ENCODE measurements at places on chromosomes 12 and 14.
A peak's percentile ranks its signal among the peaks of the same experiment; 100 is the strongest.

DNA sequence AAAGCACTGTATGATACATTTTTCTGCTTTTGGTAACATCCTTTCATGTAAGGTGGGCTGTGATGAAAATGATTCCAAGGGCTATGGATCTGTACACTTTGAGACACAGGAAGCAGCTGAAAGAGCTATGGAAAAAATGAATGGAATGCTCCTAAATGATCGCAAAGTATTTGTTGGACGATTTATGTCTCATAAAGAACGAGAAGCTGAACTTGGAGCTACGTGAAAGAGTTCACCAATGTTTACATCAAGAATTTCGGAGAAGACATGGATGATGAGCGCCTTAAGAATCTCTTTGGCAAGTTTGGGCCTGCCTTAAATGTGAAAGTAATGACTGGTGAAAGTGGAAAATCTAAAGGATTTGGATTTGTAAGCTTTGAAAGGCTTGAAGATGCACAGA, 22.1 kb upstream of the SRGAP1 start:
- DNase-seq = no peak

DNA sequence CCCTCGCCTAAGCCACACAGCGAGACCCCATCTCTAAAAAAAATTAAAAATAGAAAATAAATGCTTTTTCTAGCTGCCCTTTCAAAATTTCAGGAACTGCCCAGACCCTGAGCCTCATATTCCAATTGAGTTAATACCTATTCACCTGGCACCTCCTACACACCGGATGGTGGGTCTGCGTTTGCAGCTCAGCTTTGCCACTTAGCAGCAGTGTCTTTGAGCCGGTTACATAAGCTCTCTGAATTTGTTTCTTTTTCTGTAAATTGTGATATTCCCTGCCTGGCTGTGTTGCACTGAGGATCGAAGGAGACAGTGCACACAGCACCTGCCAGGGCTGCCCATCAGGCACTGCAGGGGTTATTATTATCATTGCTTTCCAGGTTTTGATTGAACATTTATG, 125.6 kb downstream of the EML1 start:
- DNase-seq = no peak

- no peak for DNase-seq
Measured at GRCh38 chr14:38490273-38490672, 234.4 kb upstream of the CLEC14A start.

GRCh38 chr12:113019025-113019424, 37.5 kb upstream of the DTX1 start:
- DNase-seq = no peak

GRCh38 chr12:105841840-105842239, 296.9 kb downstream of the NUAK1 start:
- no peak for DNase-seq

GRCh38 chr12:74971201-74971600, 238.4 kb downstream of the KCNC2 start:
- DNase-seq = no peak

DNA sequence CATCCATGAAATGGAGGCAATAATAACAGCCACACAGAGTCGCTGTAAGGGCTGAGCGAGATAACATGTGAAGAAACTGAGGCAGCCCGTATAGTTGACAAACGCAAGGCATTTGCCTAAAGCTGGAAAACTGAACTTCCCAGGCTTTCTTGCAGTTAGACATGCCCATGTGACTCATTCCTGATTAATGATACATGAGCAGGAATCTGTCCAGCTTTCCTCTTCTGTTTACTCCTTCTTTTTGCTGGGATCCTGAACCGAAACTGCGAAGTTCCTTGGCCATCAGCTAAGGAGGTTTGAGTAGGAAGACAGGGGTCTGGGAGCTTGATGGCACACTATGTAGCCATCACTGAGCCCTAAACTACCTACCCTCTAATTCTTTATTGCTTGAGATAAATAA, 52.2 kb downstream of the ST8SIA1 start:
- no peak for DNase-seq

- DNase-seq = no peak
Measured at GRCh38 chr12:127245009-127245408, 1022.0 kb upstream of the TMEM132C start.

- DNase-seq = no peak
Measured at GRCh38 chr14:22888662-22889061, 5.6 kb downstream of the REM2 start.

- DNase-seq = no peak
Measured at GRCh38 chr14:30034152-30034551, 106.5 kb upstream of the PRKD1 start.

GRCh38 chr12:128338386-128339125, 71.6 kb downstream of the TMEM132C start:
- DNase-seq = no peak

- DNase-seq = no peak
Measured at GRCh38 chr14:96285667-96286066, 29.7 kb downstream of the BDKRB1 start.

GRCh38 chr12:43836475-43836989, 651 bp downstream of the TMEM117 start:
- DNase-seq = no peak

DNA sequence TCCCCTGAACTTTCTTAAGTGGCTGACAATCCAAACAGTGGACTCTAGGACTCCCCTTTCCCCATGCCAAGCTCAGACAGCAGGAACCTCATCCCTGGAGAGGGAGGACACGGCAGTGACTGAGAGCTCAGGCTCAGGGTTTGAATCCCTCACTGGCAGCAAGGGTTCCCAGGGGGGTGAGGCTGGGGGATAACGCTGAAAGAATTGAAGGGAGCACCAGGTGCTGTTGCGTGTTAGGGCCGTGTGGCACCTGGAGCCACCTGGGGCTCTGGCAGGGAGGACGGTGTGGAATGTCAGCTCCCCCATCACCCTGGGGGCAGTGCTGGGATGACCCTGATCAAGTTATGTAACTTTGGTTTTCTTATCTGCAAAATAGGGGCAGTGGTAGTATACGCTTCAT, 40.1 kb downstream of the ANO2 start:
- DNase-seq = no peak

DNA sequence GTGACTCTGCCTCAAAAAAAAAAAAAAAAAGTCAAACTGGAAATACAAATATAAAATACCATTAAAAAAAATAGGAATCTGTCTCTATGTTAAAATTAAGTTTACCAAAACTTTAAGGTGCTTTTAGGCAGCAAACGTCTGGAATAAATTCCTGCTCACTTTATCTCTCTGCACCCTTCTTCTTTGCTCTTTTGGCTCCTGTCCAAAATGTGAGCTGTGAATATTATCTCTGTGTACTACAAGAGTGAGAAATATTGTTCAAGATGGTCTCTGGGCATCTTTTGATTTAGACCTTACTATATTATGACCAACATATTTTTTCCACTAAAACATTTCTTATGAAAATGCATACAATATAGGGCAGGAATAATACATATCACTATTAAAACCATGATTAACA, 63.7 kb downstream of the PUS7L start:
- no peak for DNase-seq

GRCh38 chr12:100364324-100364723, 7.5 kb downstream of the SLC17A8 start:
- no peak for DNase-seq

GRCh38 chr12:24378548-24379407, 429.3 kb upstream of the SOX5 start:
- DNase-seq = no peak

DNA sequence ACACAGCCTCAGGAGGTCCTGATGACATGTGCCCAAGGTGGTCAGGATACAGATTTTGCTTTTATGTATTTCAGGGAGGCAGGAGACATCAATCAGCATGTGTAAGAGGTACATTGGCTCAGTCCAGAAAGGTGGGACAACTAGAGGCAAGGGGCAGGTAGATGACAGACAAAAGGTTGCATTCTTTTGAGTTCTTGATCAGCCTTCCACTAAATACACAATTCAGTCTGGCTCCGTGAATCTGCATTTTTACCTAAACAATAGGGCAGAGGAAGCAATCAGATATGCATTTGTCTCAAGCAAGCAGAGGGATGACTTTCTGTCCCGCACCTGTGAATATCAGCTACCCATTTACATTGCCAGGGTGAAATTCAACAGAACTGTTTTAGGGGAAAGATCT, 178.6 kb downstream of the KSR2 start:
- DNase-seq = no peak

GRCh38 chr14:104954746-104955395, 23.3 kb downstream of the AHNAK2 start:
- DNase-seq = no peak

- no peak for DNase-seq
Measured at GRCh38 chr14:40850191-40850590, 756.5 kb upstream of the LRFN5 start.

GRCh38 chr12:121793838-121794533, 498 bp upstream of the RHOF start:
- DNase-seq = peak; percentile 96

DNA sequence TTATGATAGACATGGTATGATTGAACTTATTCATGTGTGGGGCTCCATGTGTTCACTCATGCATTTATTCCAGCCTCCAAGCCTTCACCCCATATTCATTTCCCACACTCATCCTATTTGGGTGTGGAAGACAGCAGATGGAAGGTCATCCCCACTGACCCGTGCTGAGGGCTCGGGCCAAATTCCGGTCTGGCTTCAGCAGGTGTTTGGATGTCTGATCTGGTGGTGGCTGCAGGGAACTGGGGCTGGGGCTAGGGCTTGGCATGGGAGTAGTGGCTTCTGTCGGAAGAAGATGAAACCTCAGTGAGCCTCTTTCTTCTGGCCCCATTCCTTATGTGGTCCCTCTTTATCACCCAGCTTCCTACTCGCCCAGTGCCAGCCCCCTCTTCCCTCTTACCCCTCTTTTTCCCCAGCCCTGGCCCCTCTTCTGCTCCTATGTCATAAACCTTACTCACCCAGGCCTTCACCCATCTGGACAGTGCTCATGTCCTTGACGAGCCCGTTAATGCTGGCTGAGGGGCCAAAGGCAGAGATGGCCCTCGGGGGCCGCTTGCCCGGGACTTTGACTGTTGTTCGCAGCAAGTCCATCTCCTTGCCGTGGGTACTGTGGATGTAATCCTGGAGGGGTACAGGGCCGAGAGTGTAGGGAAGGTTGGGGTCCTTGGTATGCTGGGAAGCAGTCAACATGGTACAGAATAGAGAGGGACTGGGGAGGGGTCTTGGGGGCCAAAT, 8.0 kb downstream of the AGAP2 start:
- DNase-seq = no peak

- no peak for DNase-seq
Measured at GRCh38 chr12:50728417-50728816, 35.5 kb upstream of the ATF1 start.

GRCh38 chr12:131442337-131442918, 268.5 kb upstream of the SFSWAP start:
- no peak for DNase-seq

DNA sequence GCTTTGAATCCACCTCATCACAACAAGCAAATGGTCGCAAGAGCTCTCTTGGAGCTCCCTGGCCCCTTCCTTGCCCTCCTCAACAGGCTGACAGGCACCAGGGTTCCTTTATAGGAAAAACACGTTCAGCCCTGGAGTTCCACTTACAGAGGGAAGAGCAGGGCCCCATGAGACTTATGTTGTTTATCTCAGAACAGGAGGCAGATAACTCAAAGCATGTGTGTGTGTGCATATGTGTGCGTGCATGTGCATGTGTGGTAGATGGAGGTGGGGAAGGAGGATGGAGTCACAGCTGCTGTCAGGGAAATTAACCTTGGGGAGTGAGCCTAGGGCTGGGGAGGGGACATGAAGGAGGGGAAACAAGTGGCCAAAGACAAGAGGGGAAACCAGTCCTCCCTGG, 138.1 kb downstream of the DPF3 start:
- no peak for DNase-seq

GRCh38 chr12:54175200-54175963, 13.4 kb downstream of the SMUG1 start:
- DNase-seq = no peak

- no peak for DNase-seq
Measured at GRCh38 chr12:114347861-114348260, 58.1 kb downstream of the TBX5 start.

GRCh38 chr12:90652280-90652679, 302.7 kb downstream of the CCER1 start:
- DNase-seq = no peak

GRCh38 chr12:47020211-47020821, 59.1 kb upstream of the PCED1B start:
- no peak for DNase-seq

GRCh38 chr14:36096090-36096489, 80.4 kb downstream of the PTCSC3 start:
- no peak for DNase-seq

- no peak for DNase-seq
Measured at GRCh38 chr14:71602524-71602923, 329.7 kb upstream of the RGS6 start.

GRCh38 chr12:93645702-93646101, 31.5 kb upstream of the CRADD start:
- DNase-seq = no peak

- peak; percentile 45 for DNase-seq
Measured at GRCh38 chr12:54215989-54216796, 27.4 kb upstream of the SMUG1 start.

GRCh38 chr12:2358986-2359658, 306.3 kb downstream of the CACNA1C start:
- DNase-seq = no peak

DNA sequence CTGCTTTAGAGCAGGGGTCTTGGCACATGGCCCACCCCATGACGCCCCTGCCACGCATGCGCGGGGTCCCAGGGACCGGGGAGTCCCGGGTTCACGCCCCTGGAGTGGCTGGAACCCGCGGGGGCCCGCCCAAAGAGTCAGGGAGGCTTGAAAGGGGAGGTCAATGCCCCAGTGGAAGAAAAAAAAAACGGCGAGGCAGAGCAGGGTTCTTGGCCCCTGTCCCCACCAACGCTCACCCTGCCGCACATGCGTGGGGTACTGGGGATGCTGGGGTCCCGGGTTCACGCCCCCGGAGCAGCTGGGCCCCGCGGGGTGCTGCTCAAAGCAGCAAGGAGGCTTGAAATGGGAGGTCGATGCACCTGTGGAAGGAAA, 319.1 kb downstream of the ALG10 start:
- no peak for DNase-seq

- DNase-seq = no peak
Measured at GRCh38 chr14:44446965-44447364, 60.1 kb downstream of the FSCB start.

GRCh38 chr12:46702581-46703344, 123.0 kb downstream of the SLC38A4 start:
- DNase-seq = no peak

- no peak for DNase-seq
Measured at GRCh38 chr12:69648476-69648875, 37.8 kb upstream of the LRRC10 start.

GRCh38 chr12:41074473-41074769, 113.7 kb upstream of the PDZRN4 start:
- DNase-seq = no peak

GRCh38 chr12:106648736-106649135, 65.9 kb downstream of the RFX4 start:
- no peak for DNase-seq

DNA sequence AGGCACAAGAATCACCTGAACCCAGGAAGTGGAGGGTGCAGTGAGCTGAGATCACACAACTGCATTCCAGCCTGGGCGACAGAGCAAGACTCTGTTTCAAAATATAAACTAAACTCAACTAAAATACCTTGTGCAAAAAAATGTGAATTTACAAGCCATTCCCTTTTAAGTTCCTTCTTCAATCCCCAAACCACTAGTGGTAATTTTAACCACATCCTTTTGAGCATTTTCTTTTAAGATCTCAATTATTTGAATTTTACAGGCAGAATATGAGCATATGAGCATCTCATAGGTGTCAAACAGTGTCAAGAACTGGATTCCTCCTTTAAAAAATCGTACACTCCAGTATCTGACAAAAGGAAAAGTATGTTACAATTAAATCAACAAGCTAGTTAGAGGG, 57.0 kb upstream of the NPFF start:
- DNase-seq = no peak
